ENCODE measurements at places on chromosomes 2 and 18.

- no peak for DNase-seq
These were observed 32.9 kb upstream of the NDUFV2 start for GRCh38 chr18:9069601-9070000.

- DNase-seq = no peak
These were observed 10.0 kb upstream of the LYPD6 start for GRCh38 chr2:149320362-149320761.

DNA sequence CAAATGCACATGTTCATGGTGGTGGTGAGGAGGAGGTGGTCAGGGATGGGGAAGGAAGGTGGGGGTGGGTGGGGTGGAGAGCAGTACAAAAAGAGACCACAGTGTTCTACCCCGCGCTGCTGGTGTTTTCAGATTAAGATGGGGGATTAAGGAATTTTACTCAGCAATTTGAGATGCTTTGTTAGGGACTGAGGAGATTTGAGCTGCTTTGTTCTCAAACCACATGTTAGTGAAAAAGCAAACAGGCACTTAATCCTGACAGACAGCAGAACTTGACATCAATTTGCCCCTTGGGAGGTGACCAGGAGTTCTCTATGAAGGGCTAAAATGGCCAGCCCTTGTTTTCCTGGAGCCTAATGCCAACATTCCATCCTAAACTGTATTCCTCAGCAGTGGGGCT, 244.5 kb downstream of the MEIS1 start:
- DNase-seq = no peak

DNA sequence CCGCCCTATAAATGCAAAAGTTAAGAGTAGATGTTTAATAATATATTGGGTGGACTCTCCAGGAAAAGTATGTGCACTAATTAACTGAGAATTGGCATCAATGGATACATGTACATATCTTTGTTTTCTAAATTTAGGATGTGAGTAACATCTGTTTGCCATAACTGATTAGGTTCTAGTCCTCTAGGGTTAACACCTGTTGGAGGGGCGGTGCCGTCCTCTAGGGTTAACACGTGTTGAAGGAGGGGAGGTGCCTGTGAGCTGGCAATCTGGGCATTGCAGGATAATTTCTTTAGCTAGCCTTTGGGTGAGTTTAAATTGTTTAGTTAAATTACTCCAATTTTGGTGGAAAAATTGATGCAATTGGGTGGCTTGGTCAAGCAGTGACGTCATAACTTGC, 30.9 kb downstream of the HTR2B start:
- DNase-seq = no peak

- DNase-seq = no peak
These were observed 31.0 kb upstream of the GLI2 start for GRCh38 chr2:120704696-120705095.

DNA sequence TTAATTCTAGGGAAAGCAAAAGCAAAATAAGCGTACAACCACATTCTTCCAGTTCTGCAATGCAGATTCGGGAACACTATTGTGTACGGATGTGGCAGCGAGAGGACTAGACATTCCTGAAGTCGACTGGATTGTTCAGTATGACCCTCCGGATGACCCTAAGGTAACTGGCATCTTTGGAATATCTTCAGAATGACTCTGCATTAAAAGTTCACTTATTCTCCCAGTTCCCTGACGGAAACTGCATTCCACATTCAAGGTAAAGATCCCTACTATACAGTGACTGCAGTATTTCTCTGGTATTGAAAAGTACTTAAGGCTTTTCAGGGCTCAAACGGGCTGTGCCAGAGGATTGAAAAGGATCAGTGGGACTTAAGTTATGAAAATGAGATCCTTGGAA, 10.9 kb downstream of the DDX18 start:
- DNase-seq = no peak
